ENCODE measurements at places on chromosomes 2 and 18.

DNA sequence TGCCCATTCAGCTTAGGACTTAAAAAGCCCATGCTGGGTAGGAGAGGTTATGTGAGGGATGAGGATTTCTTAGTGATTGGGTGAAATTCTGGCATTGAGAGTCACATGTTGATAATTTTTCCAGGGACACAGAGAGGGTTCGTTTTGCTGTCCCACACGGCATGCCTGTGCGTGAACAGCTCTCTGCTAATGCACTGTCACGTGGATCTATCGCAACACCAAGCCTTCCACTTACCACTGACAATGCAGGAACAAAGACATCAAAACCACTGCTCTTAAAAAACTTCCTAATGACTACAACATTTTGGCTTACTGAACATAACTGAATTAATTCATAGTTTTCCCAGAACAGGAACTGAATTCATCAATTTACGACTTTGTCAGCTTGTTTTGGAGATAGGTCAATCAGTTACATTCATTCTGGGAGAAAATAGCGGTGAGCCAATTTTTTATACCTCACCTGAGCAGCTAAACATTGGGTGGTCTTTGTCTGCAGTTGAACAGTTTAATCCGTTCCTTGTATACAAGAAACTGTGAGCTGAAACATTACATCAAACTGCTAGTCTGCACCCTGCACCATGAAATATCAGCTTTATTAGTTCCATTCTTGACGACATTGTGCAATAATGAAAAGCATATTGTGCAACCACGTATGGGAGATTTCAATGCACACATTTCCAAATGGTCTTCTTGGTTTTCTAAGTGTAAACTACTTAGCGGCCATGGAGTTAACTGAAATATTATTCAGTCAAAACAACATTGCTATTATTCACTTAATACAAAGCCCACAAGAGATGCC is 127.1 kb downstream of the LPIN1 start:
- no peak for DNase-seq

DNA sequence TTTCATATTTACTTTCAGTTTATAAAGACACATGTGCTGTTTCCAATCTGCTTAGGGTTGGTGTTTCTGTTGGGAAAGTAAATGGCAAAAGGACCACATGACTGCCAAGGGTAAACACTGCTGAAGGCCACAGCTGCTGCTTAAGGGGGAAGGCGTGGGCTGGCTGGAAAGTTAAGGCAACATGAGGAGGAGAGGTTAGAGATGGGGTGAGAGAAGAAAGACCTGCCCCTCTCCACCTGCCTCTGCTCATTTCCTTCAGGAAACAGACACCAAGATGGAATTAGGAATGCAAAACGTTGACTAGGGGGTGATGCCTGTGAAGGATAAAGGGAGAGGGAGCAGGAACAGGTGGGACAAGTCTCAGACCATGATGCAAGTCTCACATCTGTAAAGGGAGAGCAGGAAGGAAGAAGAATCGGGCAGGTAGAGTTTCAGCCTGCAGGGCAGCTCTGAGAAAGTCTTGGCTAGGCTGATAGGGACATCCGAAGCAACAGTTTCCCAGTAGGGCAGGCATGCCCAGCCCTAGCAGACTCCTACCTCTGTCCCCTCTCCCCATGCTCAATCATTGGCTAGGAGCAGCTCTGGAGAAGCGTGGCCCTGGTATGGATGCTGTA is 86.0 kb downstream of the CDC42EP3 start:
- DNase-seq = peak; percentile 17

DNA sequence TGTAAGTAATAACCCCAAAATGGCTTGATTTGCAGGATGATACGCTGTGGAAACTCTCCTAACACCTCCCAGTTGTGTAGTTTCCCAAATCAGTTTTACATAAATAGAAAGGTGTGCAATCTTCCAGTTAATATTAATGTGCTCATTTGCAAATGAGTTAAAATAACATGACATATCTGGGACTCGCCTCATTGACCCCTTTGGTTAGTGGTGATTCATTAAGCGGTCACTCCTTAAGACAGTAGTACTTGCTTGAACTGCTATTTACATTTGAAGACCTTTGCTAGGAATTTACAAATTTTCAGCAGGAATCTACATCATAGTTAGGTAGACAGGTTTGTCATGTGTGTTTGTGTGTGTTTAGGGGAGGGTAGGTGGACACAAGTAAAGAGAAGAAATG is 1367.7 kb upstream of the CELF4 start:
- no peak for DNase-seq

- DNase-seq = no peak
Measured at GRCh38 chr2:37472959-37473358, 128.5 kb downstream of the QPCT start.

DNA sequence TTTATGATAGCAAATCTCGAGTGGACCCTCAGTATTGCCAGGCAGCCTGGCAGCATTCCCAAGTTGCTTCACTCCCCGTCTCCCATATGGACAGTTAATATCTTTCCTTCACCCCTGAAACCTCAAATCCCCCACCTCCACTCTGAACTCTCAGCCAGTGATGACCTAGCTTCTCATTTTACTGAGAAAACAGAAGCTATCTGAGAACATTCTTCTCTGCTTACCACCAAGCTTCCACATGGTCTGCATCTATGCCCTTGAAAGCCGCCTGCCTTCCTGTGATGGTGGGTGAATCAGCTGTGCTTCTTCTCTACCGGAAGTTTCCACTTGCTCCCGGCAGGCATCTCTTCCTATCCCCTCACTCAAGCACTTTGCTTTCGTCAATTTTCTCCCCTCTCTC is 529.2 kb downstream of the EPHA4 start:
- DNase-seq = no peak

DNA sequence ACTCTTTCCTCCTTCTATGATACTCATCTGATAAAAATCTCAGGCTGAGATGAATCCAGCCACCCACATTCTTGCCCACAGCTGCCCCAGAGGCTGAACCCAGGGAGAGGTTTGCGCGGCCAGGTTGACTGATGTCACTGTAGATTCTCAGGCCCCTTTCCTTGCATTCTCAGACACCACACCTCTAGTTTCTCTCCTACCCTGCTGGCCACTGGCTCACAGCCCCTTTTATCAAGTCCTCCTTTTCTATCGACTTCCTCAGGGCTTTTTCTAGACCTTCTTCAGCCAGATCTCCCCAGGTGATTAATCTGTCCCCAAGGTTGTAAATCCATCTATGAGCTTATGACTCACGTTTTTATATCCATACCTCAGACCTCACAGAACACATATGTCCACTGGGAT is 99.8 kb downstream of the TACR1 start:
- DNase-seq = no peak

GRCh38 chr2:128386066-128386465 is 67.4 kb upstream of the HS6ST1 start:
- DNase-seq = no peak

DNA sequence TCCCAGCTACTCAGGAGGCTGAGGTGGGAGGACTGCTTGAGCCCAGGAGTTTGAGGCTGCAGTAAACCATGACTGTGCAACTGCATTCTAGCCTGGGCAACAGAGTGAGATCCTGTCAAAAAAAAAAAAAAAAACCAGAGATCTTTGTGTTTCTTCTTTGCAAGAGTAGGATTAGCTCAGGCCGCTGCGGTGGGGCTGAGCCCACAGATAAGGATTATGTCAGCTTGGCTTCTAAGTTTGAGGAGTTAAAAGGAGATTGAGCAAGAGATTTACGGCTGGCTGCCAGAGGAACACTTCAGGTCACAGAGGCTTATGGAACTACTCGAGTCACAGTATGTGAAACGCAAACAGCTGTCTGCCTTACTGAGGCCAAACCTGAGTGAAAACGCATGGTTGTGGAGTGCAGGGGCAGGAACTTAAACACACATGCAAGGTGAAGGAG is 146.7 kb upstream of the L3MBTL4 start:
- DNase-seq = no peak

DNA sequence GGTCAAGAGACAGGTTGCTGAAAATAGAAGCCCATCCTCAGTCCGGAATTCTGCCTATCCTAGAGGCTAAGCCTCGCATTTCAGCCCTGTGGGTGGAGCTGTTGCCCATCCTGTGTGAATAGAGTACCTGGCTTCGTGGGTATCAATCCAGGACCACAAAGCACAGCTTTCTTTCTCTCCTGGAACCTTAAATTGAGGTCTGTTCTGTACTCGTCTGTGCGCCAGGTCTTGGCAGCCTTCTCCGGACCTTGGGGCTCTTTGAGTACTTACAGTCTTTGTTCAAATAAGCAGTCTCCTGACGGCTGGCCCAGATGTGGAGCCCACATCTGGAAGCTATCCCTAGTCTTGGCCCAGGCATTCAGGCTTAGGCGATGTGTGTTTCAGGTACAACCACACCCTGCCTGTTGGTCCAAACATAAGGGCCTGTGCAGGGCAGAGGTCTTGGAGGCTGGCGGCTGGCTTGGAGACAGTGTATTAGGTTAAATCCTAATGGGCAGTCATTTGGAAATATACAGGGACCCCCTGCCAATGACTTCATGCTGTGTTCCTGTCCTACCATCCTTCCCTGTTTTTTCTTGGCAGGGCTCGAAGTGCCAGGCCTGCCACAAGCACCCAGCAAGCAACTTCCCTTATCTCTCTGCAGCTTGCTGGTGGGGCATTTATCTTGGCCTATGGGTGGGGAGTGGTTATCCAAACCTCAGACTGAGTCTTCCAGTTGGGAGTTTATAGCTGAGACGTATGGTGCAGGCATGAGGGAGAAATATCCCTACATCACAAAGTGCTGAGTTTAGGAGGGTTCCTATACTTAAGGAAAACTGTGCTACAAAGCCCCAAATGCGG is 294.1 kb downstream of the BCL2 start:
- no peak for DNase-seq

DNA sequence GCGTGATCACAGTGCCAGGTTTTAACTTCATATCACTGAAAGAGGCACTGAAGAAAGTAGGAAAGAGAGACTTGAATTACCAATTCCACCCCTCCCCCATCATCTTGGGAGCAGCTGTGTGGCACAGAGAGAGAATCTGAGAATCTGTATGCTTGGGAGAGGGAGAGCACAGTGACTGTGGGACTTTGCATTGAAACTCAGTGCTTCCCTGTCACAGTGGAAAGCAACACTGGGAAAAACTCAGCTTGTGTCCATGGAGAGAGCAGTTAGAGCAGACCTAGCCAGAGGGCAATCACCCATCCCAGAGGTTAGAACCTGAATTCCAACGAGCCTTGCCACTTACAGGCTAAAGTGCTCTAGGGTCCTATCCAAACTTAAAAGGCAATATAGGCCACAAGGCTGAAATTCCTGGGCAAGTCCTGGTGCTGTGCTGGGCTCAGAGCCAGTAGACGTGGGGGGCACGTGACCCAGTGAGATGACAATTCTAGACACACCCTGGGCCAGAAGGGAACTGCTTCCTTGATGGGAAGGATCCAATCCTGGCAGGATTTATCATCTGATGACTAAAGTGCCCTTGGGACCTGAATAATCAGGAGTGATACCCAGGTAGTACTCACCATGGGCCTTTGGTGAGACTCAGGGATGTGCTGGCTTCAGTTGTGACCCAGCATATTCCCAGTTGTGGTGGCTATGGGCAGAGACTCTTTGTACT is 15.5 kb upstream of the ABCB11 start:
- no peak for DNase-seq

GRCh38 chr2:11869391-11869991 is 123.1 kb downstream of the LPIN1 start:
- DNase-seq = no peak

Data from activated naive CD8-positive, alpha-beta T cell treated with anti-CD3 and anti-CD28 coated beads for 36 hours (primary cell).